ENCODE measurements at places on chromosomes 2 and 18.

GRCh38 chr2:80014637-80015036, 289.9 kb downstream of the LRRTM1 start:
- DNase-seq: no peak

DNA sequence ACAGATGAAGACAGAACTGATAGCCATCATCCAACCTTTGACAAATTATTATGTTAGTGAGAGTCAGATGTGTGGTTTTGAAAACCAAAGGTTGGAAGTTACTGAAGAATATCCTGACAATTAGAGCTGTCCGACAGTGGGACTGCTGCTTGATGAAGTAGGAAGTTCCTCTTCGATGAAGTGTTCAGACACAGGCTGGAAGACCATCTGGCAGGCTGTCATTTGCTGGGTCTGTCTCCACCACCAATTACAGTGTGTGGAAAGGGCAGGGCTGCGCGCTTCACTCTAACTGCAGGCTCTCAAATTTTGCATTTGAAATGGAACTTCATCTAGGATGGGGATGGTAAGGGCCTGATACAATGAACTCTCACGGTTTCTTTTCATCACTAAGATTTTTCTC, 313.8 kb downstream of the PIK3C3 start:
- no peak for DNase-seq

DNA sequence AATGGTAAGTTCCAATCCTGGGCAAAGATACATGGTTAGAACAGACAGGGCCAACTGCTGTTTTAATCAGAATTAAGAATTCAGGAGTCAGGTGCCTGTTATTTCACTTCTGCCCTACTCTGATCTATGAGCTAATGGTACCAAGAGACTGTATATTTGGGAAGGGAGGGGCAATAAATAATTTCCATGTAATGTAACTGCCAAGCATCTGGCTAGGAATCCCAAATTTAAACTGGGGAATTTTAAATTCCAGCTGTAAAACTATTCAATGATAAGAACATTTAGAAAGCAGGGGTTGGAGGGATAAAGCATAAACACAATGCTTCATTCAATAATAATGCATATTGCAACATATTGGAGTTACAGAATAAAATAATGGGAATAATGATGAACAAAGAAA, 49.7 kb downstream of the SCN7A start:
- no peak for DNase-seq

DNA sequence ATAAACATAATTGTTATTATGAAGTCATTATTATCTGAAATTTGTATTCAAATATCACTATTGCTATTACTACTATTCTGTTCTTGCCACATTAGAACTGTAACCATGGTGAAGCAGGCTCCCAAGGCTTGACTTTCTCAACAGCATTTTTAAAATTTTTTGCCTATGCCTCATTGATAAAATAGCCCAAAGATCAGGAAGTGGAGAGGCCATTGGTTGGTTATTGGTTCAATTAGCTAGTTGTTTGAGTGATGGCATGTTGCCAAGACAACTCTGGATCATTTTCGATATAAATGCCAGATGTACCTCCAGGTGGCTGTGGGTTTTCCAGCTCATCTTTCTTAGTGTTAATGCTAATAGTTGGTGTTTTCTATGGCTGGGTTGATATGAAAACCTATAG, 513.5 kb downstream of the TRIB2 start:
- no peak for DNase-seq

DNA sequence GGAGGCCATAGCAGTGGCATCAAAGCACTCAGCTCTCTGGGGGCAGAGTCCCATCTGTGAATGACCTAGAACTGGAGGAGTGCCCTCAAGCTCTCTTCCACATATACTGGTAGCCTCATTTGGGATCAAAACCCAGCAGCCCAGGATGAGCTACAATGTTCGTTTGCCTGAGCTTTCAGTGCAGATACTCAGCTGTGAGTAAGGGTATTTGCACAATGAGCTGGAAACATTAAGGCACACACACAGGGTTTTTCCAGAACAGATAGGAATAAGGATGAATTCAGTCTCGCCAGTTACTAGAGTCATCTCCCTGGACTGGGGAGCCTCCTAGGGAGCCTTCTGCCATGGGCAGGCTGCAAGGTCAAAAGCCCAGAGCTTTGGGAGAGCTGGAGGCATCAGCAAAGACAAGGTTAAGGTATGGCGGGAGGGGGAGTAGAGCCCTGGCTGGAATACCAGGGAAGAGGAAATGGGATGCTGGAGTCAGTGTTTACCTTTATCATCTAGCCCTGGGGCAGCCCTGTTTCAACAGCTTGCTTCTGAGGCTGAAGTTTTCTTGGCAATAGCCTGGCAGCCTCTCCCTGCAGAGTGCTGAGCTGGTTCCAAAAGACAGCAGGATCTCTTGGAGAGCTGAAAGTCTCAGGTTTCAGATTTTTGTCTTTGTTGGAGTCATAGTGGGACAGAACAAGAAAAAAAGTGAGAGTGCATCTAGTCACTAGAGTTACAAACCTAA, 187.7 kb downstream of the LOXHD1 start:
- DNase-seq: no peak

GRCh38 chr2:149050188-149050587, 11.7 kb downstream of the LYPD6B start:
- DNase-seq: no peak

DNA sequence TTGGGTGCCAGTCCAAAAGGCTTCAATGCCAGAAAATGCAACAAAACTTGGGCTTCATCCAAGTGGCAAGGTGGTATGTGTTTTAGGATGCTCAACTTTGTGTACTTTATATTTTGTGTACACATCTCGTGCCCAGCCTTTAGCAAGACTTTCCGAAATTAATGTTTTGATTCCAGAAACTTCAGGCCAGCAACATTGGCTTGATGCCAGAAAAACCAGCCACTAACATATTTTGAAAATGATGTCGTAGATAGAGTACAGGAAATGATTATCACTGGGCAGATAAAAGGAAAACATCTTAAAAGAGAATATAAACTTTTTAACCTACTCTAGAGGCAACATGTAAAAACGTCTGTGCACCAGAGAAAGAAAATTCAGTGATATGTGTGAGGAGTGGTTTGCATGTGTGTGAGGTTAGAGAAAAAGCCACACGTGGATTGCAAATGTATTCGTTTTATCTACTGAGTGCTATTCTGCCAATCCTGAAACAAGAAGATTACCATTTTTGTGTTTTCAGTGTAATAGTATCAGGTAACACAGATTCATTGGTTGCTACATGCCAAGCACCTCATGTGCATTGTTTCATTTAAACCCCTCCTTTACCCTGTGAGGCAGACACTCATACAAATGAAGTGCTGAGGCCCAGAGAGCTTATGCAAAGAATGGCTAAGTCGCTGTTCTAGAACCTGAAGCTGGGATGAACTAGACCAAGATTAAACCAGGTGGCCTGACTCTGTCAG, 264.8 kb downstream of the C1D start:
- no peak for DNase-seq

GRCh38 chr18:8948471-8949149, 153.9 kb upstream of the NDUFV2 start:
- no peak for DNase-seq

DNA sequence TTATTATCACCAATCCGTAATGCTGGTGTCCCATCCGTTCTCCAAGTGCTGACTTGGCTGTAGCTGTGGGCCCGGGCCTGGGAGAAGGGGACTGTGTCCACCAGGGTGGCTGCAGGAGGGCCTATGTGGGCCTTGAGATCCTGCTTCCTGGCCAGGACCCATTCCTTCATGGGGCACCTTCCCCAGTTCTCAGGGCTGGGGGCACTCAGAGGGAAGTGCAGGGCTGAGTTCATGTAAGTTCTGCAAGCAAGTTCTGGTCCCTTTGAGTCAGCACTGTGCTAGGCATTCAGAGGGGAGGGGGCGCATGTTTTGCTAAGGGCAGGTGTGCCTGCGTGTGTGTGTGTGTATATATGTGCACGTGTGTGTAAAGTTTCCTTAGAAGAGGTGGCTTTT, 94.0 kb downstream of the GLI2 start:
- DNase-seq: no peak

GRCh38 chr2:213016984-213017351, 134.4 kb downstream of the IKZF2 start:
- no peak for DNase-seq

DNA sequence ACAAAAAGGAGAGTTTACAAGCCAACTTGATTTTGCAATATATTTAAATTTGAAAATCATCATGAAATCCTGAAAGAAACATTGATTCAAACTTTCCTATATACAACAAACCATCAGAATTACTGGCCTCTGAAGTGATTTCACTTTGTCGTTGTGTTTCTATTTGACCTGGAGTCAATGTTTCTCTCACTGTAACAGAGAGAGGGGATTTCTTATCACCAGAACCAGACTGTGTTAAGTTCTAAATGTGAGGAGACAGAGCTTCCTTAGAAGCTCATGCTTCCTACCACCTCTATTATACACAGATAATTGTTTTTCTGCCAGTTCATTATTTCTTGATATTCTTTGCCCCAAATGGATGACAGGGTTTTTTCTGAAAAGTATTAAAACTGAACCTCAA, 245.0 kb upstream of the RND3 start:
- DNase-seq: no peak

All from activated T-helper 1 cell treated with anti-CD3 and anti-CD28 coated beads, Interleukin-2, amount 50 U/mL, for 16 hours (primary cell).